ENCODE measurements at places on chromosomes 4 and X.
A peak's percentile ranks its signal among the peaks of the same experiment; 100 is the strongest.

GRCh38 chrX:50579955-50580354 is 109.3 kb upstream of the DGKK start:
- peak; percentile 40 for DNase-seq

DNA sequence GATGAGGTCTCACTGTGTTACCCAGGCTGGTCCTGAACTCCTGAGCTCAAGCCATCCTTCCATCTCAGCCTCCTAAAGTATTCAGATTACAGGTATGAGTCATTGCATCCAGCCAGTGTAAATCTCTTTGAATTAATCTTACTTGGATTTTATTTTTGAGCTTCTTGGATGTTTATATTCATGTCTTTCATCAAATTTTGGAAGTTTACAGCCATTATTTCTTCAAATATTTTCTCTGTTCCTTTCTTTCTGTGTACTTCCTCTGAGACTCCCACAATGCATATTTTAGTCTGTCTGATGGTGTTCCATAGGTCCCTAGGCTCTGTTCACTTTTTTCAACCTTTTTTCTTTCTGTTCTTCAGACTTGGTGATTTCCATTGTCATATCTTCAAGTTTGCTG is 34.9 kb downstream of the ZCCHC13 start:
- no peak for DNase-seq

DNA sequence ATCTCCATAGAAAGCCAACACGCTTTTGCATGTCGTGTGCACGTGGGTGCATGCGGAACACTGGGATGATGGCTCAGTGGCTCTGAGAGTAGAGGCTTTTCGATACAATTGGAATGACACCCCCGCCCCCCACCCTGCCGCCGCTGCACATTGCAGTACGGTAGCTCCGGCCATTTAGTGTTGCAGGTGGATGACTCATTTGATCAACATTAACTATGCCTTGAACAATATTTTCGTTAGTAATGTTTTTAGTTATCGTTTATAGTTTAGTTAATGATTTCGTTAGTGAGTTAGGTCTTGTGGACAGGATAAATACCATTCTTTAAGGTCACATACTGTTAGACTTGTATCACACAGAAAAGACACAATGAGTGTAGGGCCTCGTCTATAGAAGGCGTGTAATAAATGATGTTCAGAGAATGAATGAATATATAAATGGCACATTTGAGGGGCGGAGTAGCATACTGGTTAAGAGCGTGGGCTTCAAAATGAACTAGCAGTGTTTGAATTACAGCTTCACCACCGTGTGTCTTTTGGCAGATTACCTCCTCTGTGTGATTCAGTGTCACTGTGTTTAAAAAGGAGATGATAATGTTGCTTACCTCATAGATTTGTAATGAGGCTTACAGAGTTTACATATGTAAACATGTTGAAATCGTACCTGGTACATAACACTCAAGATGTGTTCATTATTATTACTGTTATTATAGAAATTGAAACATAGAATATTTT is 67.2 kb upstream of the TENM3 start:
- DNase-seq: no peak

GRCh38 chr4:158801066-158801465 is 32.2 kb downstream of the FNIP2 start:
- DNase-seq: no peak

GRCh38 chr4:76726176-76726575 is 171.8 kb downstream of the SOWAHB start:
- DNase-seq: no peak

DNA sequence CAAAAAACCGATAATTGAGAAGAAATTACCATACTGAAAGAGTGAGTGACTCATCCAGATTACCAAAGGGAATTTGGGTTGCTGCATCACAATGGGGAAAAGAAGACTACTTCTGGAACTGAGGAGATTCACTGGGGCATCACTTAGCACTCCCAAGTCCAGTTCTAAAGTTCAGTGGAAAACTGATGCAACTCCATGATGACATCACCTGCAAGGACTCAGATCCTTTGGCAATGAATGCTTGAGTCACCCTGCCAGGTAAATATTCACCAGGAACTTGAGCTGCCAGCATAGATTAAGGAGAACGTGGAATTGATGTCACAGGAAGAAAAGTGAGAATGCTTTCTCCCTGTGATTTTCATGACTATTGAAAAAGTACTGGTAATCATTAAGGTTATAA is 32.0 kb upstream of the SMIM10L2A start:
- DNase-seq: no peak

DNA sequence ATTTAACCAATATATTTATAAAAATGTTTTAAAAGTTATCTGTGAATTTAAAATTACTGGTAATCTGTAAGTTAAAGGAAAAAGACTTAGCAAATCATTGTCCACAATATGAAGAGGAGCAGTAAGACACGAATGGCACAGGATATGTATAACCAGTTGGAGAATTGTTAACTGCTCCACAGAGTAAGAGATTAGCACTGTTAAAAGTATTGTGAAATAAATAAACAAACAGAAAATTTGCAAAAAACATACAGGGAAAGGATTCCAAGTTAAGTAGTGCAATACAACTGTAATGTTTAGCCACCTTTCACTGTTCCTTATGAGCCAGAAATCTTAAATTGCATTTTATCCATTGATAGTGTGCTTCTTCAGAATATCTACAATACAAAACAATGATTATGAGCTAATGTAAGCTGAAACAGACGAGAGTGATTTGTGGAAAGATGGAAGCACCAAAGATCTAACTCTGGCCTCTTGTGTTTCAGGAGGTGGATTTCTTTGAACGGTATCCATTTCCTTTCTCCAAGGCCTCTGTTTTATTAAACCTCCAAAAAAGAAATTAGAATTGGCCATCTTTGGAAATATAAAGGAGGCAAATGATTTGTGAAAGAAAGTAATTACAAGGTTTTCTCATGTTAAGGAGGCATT is 188.4 kb downstream of the UNC5C start:
- DNase-seq: no peak

GRCh38 chr4:177006331-177006730 is 213.6 kb upstream of the VEGFC start:
- DNase-seq: no peak

GRCh38 chrX:2691543-2692220 is 587 bp downstream of the CD99 start:
- peak; percentile 38 for DNase-seq

- no peak for DNase-seq
Measured at GRCh38 chrX:131831185-131831520, 191.9 kb upstream of the STK26 start.

DNA sequence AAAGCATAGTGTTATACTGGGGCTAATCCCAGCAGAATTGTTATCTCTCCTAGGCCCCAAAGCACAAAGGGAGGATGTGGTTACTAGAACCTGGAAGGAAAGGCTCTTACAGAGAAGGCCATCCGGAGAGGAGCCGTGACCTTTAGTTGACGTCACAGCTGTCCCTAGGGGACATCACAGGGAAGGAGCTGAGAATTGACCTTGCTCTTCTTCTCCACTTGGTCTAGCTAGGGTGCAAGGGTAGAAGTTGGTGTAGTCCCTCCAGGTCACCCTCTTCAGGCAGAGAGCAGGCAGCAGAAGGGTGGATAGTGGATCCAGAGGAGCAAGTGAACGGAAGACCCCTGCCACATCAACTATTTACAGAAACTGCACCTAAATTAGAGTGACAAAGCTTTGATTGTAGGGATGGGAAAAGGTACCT is 22.8 kb upstream of the FGF2 start:
- no peak for DNase-seq

All from GM20000 (cell line).